ENCODE measurements at places on chromosomes 7 and 10. TPM values are rescaled to one million over a fixed set of nuclear protein-coding genes. Genes with fewer than 3 reads are reported as not detected.

The PPA1 gene
- 357 TPM for total RNA-seq

The MLXIPL gene
- not detected for total RNA-seq

The UNCX gene
- not detected for total RNA-seq

The AVPI1 gene
- 26.8 TPM for total RNA-seq

The KIF5B gene
- total RNA-seq: 35.4 TPM

The CCL26 gene
- total RNA-seq: 18.3 TPM

The SNX10 gene
- total RNA-seq: 38.2 TPM

The KCTD7 gene
- 7.1 TPM for total RNA-seq

The CC2D2B gene
- not detected for total RNA-seq

The CPN1 gene
- total RNA-seq: not detected

The SORCS1 gene
- total RNA-seq: 0.35 TPM

The NAT16 gene
- not detected for total RNA-seq

The PMPCB gene
- total RNA-seq: 86.0 TPM

The PHTF2 gene
- 41.2 TPM for total RNA-seq

The PCLO gene
- total RNA-seq: 2.7 TPM

The PPP1R3C gene
- 5.2 TPM for total RNA-seq

The CHCHD1 gene
- 82.5 TPM for total RNA-seq

The DPP6 gene
- total RNA-seq: not detected

The DCLRE1A gene
- total RNA-seq: 14.7 TPM

The LIPM gene
- not detected for total RNA-seq

The SEMA3D gene
- total RNA-seq: 35.3 TPM

The CRYGN gene
- total RNA-seq: not detected

The TDRD1 gene
- not detected for total RNA-seq

The CALHM2 gene
- total RNA-seq: 0.97 TPM

The OR6B1 gene
- total RNA-seq: not detected

All from H4 (cell line).